Muscle of back (tissue), 13 donors: ENCODE measurements at places on chromosomes 6 and 20. TPM values are rescaled to one million over a fixed set of nuclear protein-coding genes. Genes with fewer than 3 reads are reported as not detected.

- DNase-seq = no peak
Measured at GRCh38 chr6:142913036-142913510, 31.9 kb downstream of the HIVEP2 start.

DACT2 gene
- 1.5 TPM for polyA plus RNA-seq

DNA sequence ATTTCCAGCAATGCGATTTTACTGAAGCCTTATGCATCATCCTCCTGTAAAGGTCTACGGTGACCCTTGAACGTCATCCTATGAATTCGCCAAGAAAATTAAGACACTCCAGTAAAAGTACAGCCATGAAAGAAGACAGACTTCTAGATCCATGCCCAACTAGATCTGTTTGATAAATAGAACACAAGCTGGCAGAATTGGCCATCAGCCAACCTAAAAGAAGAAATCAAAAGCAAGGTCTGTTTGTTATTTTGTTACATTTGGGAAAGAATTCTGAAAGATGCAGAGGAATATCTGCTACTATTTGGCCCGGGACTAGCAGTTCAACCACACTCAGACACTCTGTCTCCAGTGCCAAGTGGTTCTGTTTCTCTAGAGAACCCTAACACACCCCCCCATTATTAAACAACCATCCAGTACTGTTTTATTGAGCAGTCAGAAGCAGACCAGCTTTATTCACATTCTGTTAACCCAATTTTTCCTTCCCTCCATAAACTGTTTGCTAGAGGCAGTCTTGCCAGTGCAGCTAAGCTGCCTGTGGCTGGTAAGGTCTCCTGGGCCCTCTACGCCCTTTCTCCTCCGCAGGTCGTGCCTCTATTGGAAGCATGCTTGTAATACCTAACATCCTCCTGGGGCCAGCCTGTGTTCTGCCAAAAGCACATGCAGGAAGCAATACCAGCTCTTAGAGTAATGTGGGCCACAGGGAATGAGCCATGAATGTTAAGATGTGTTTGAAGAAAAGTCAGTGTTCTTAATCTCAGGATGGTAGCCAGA, 30.7 kb downstream of the LY86 start:
- DNase-seq = no peak

GRCh38 chr6:33967966-33968724, 164.3 kb upstream of the MLN start:
- DNase-seq = no peak
